T-helper 17 cell (primary cell): ENCODE measurements at places on chromosomes 7 and 10.

DNA sequence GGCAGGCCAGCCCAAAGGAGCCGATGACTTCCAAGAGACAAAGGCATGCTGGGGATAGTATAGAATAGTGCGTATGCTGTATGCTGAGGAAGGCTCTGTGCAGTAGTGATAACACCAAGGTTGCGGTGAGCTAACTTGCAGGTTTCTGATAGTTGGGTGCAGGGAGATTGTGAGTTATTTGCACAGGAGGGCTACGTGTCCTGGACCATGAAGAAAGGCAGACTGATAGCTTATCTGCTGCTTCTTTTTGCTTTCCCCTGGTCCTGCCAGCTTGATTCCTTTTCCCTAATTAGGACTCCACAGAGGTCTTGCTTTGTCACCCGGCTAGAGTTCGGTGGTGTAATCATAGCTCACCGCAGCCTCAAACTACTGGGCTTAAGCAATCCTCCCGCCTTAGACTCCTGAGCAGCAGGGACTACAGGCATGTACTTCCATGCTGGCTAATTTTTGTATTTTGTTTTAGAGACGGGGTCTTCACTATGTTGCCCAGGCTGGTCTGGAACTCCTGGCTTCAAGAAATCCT is 43.9 kb upstream of the ARHGAP12 start:
- no peak for DNase-seq

DNA sequence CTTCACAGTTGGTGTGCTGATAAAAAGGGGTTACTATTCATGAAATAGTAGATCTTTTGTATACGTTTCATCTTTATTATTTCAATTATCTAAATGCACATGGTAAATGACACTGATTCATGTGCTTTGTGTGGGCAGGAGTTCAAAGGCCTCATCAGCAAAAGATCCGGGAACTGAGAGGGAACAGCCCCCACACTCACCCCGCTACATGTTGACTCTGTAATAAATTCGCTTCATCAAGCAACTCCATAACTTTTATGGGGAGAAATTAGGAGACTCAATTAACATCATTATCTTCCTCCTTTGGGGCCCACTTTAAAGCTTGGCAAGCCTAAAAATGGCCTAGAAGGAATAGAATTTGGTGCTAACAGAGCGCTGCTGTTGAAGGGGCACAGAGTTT is 250.7 kb upstream of the BMPER start:
- no peak for DNase-seq

- DNase-seq: no peak
Measured at GRCh38 chr7:75696263-75697037, 42.3 kb downstream of the HIP1 start.

DNA sequence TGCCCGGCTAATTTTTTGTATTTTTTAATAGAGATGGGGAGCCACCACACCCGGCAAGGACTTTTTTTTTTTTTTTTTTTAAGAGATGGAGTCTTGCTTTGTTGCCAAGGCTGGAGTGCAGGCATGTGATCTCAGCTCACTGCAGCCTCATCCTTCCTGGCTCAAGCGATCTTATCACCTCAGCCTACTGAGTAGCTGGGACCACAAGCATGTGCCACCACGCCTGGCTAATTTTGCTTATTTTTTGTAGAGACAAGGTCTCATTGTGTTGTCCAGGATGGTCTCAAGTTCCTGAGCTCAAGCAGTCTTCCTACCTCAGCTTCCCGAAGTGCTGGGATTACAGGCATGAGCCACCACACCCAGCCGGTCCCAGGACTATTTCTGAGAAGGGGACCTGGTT is 9.3 kb upstream of the MCU start:
- DNase-seq: no peak

DNA sequence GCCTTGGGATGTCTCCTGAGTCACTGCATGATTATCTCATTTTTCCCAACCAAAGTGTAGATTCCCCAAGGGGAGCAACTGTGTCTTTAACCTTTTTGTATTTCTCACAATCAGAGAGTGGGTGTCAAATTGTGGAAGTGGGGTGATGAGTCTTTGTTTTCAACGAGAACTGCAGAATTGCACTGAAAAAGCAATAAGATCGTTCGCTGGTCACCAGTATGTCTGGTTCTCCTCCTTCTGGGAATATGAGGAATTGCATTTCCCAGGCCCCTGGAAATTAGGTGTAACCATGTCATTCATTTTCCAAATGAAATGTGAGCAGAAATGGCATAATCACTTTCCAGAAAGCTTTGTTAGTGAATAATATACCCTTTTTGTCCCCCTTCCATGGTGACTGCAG is 326.9 kb downstream of the GPAM start:
- no peak for DNase-seq

GRCh38 chr7:112400141-112400540 is 50.1 kb upstream of the IFRD1 start:
- no peak for DNase-seq

- DNase-seq: no peak
Measured at GRCh38 chr10:17607603-17608332, 9.4 kb downstream of the HACD1 start.

DNA sequence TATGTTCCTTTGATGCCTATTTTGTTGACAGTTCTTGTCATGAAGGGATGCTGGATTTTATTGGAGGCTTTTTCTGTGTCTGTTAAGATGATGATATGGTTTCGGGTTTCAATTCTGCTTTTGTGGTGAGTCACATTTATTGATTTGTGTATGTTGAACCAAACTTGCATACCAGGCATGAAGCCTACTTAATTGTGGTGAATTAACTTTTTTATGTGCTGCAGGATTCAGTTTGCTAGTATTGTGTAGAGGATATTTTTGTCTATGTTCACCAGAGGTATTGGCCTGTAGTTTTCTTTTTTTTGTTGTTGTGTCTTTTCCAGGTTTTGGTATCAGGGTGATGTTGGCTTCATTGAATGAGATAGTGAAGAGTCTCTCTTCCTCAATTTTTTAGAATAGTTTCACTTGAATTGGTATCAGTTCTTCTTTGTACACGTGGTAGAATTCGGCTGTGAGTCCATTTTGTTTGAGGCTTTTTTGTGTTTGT is 345.9 kb downstream of the KIF20B start:
- DNase-seq: no peak

DNA sequence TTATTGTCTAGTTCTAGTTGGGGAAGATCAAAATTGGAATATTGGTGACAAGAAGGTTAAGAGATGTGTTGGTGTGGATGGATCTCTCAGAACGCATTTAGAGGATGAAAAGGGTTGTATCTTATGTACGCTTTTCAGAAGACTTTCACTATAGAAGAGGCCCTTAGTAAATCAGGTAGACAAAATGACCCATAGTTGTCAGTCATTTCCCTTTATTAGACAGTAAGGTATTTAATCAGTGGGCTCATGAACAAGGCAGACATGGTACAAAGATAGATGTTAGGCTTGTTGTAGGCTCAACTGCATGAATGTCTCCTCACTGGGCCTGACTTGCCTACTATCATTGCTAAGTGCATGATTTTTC is 359.2 kb downstream of the PHF14 start:
- no peak for DNase-seq

DNA sequence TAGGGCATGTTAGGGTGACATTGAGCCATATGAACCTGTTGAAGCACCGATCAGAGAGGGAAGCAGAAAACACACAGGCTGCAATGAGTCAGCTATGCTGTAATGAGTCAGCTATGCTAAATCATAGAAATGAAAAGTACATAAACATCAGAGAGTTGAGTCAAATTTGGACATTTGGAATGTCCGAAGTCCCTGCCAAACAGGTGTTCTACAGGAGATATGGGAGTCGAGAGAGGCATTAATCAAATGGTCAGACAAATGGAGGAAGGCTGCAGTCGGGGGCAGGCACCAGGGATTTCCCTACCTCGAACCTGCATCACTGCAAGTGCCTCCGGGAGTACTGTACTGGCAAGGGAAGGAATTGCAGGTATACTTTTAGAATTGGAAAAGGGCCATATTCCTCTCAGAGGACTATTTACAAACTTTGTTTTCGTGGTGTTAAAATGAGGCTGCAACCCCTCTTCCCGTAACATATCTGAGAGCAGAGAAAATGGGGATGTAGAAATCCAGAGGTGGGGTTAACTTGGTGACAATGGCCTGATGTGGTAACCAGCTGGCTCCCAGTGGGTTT is 8.8 kb upstream of the ZC3HAV1 start:
- DNase-seq: no peak

- no peak for DNase-seq
Measured at GRCh38 chr10:131119626-131120355, 191.7 kb downstream of the TCERG1L start.

GRCh38 chr7:75619636-75620035 is 119.1 kb downstream of the HIP1 start:
- DNase-seq: no peak

DNA sequence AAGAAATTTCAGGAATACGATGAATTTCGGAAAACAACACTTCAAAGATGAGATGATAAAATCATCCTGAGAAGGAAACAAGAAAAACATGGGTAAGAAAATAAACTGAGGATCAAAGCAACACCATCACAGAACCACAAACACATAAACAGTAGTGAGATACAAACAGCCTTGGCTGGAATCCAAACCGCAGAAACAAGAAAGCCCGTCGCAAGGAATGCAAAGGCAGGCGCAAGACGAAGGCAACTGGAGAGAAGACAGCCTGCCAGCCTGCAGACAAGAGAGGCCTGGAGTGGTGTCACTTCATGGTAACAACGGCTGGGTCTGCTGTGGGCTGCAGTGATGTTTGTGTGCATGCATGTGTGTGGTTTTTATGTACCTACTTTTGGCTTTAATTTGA is 61.8 kb upstream of the DRGX start:
- DNase-seq: no peak

DNA sequence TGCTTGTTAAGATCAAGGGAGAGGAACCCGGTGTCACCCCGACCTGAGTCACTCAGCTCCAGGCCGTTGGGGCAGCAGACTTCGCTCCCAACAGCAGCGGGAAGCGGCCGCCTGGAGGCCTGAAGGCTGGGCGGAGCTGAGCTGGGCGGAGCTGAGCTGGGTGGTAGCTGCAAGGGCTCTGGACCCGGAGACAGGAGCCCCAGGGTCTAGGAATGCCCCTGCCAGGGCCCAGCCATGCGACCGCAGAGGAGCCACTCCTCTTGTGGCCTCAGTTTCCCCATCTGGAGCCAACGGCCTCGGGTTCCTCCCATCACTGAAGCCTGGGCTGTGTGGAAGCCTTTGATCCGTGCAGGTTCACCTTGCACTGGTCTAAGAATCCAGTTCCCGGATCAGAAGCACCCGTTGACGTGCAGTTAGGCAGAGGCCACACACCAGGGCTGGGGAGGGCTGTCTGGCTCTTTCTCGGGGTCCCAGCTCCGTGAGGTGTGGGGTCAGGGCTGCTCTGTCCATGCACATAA is 21.9 kb upstream of the DPYSL4 start:
- DNase-seq: no peak
